ENCODE measurements at places on chromosomes 3 and 15.
A peak's percentile ranks its signal among the peaks of the same experiment; 100 is the strongest.

GRCh38 chr15:51697163-51697562 lies 15.9 kb downstream of the SCG3 start:
- no peak for DNase-seq

GRCh38 chr3:40464339-40465110 lies 7.4 kb downstream of the RPL14 start:
- no peak for DNase-seq

- no peak for DNase-seq
These were observed 64.9 kb upstream of the RBMS3 start for GRCh38 chr3:29215948-29216347.

GRCh38 chr3:46460051-46460450 lies 4.7 kb downstream of the LTF start:
- DNase-seq: no peak

GRCh38 chr3:62987721-62988120 lies 112.5 kb upstream of the CADPS start:
- DNase-seq: no peak

GRCh38 chr3:169289273-169289672 lies 374.2 kb downstream of the MECOM start:
- DNase-seq: no peak

- DNase-seq: no peak
These were observed 650.9 kb downstream of the PDCD6IP start for GRCh38 chr3:34449305-34449704.

DNA sequence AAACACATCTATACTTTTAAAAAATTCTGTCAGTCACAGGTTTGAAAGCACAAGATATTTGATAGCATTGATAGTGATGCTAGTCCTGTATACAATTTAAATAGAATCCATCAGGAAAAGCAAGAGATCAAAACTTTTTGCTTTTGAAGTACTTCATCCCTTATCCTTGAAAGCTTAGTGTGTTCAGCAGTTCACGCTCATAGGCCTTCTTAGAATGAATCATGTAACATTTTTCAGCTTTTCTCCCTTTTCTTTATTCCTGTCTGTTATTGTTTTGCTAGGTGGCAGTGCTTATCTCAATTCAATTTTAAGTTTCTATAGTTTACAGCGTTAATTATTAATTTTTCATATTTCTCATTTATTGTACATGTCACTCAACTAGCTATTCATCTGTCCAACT lies 69.1 kb downstream of the FGF7 start:
- DNase-seq: no peak

- DNase-seq: no peak
These were observed 91.5 kb upstream of the TNFAIP8L3 start for GRCh38 chr15:51186181-51186705.

DNA sequence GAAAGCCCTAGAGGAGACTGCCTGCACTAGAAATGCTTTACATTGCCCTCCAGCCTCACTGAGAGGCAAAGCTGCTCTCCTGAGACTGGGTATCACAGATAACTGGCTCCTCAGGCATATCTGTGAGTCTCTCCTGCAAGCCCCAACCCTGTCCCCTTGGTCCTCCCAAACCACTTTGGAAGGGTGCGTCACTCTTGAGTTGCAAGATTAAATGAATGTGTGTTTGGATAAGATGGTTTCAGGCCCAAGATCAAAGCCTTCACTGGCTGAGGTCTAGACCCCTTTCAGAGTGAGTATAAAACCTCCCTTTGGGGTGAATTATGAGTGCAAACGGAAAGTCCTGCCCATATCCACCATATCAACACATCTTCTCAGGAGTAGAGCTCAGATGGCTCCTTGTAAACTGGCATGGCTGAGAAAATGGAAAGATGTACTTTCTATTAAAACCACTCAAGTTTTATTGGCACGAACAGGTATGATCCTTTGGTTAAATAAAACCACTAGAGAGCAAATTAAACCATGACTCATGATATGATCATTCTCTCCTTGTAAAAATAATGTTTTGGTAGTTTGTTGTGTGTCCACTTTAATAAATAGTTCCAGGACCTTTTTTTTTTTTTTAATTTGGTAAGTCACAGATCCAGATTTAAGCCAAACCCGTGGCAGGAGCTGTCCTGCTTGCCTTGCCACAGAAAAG lies 164.0 kb downstream of the CHST2 start:
- no peak for DNase-seq

- DNase-seq: no peak
These were observed 1.2 kb downstream of the SLC12A6 start for GRCh38 chr15:34336231-34336990.

GRCh38 chr15:65790694-65791334 lies 1.3 kb downstream of the DENND4A start:
- DNase-seq: peak; percentile 51

Data from dermis blood vessel endothelial cell (primary cell).